A549 treated with RU486 at 1 μM for 4 hours (cell line): ENCODE measurements at places on chromosomes 2 and 18. TPM values are rescaled to one million over a fixed set of nuclear protein-coding genes. Genes with fewer than 3 reads are reported as not detected.

Gene MAB21L4
- total RNA-seq = 0.08 to 0.17 TPM (median 0.09 TPM) in 3 of 5 replicates, not detected in the others

Gene TPO
- total RNA-seq = 0.06 to 0.40 TPM (median 0.20 TPM) in 5 replicates

Gene LYPD1
- 12.7 to 20.4 TPM (median 15.6 TPM) in 5 replicates for total RNA-seq

Gene NAT8
- total RNA-seq = not detected in 5 replicates

Gene NEMP2
- 3.5 to 7.6 TPM (median 7.1 TPM) in 5 replicates for total RNA-seq

Gene ANAPC1
- total RNA-seq = 18.9 to 36.8 TPM (median 28.6 TPM) in 5 replicates

Gene CCDC150
- 2.8 to 5.7 TPM (median 4.7 TPM) in 5 replicates for total RNA-seq

Gene DOCK10
- total RNA-seq = 34.0 to 49.2 TPM (median 38.4 TPM) in 5 replicates

Gene RALBP1
- total RNA-seq = 21.3 to 33.0 TPM (median 29.7 TPM) in 5 replicates

Gene OXER1
- total RNA-seq = not detected in 5 replicates

Gene EFHD1
- 1.8 to 2.4 TPM (median 1.9 TPM) in 5 replicates for total RNA-seq

Gene PHLPP1
- total RNA-seq = 5.6 to 8.4 TPM (median 7.5 TPM) in 5 replicates

Gene GPR35
- 0.32 to 1.1 TPM (median 0.87 TPM) in 5 replicates for total RNA-seq

Gene TTN
- under 0.01 TPM in 5 replicates for total RNA-seq

Gene LRP1B
- 0.01 TPM in 1 of 5 replicates, not detected in the others for total RNA-seq

Gene LOXHD1
- not detected in 5 replicates for total RNA-seq
